Astrocyte of the cerebellum (primary cell): ENCODE measurements at places on chromosomes 2 and 18.

DNA sequence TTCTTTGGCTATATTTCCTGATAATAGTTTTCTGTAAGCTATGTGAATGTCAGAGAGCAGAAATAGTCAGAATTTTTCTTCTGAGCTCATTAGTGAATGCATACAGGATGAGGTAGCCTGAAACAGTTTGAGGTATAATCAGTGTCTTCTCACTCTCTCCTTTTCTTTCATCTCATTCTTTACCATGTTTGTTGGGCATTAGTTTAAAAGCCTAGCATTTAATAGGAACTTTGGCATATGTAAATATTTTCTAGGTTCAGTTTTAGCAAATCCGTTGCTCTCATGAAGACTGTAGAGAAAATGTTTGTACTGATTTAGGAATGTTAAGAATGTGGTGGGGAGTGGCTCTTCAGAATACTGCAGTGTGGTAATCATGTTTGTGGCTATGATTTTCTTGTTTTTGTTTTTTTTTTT is 119.4 kb downstream of the PARD3B start:
- DNase-seq: peak; percentile 47

DNA sequence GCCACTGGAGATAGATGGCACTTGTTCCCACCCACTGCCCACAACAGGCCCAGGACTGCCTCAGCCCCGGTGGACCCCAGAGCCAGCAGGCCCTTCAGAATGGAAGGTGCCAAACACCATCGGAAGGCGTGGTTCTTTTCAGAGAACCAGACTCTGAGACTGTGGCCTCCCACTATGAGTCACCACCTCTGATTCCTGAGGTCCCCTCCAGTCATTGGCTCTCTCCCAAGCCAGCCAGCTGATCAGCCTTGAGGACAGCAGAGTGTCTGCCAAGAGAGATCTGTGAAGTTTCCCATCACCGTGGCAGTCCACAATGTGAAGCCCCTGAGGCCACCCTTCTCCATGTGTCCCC is 10.4 kb upstream of the MAP3K2 start:
- peak; percentile 81 for DNase-seq

- DNase-seq: no peak
These were observed 129.3 kb downstream of the LNPK start for GRCh38 chr2:175872721-175873120.

DNA sequence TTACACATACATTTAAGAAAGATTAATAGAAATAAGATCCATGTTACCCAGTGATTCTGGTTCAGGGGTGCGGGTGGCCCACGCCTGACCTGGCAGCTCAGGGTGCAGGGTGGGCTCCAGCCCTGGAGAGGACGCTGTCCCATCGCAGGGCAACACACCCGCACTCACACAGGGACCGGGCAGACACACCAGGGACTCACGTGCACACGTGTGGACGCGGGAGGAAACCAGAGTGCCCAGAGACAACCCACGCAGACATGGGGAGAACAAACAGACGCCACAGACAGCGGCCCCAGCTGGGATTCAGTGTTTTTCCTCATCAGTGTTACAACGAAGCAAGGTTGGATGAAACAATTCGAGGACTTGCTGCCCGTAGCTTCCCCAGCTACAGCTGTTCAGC is 8.4 kb upstream of the ALLC start:
- DNase-seq: no peak

GRCh38 chr2:1594373-1595171 is 149.7 kb downstream of the PXDN start:
- DNase-seq: no peak

GRCh38 chr2:120809609-120810440 is 74.2 kb downstream of the GLI2 start:
- DNase-seq: no peak

- no peak for DNase-seq
These were observed 124.8 kb upstream of the RNF152 start for GRCh38 chr18:62017618-62018017.

- no peak for DNase-seq
These were observed 115.1 kb upstream of the NCK2 start for GRCh38 chr2:105629634-105630033.

DNA sequence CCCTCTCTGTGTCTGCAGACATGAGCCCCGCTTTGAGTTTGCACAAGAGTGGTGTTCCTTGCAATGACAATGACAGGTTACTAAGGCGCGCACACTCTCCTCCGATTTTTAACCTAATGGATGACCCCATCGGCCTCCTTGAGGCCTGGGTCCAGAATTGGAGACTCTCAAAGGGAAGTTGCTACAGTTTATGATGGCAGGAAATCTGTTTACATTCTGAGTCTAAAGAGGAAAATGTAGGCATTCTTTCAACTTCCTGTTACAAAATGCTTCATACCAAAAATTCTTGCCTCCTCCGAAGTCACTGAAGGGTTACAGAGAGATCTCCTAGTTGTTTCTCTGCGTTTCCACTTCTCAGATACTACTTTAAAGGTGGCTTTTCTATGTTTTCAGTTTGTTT is 225.3 kb upstream of the AGAP1 start:
- no peak for DNase-seq

DNA sequence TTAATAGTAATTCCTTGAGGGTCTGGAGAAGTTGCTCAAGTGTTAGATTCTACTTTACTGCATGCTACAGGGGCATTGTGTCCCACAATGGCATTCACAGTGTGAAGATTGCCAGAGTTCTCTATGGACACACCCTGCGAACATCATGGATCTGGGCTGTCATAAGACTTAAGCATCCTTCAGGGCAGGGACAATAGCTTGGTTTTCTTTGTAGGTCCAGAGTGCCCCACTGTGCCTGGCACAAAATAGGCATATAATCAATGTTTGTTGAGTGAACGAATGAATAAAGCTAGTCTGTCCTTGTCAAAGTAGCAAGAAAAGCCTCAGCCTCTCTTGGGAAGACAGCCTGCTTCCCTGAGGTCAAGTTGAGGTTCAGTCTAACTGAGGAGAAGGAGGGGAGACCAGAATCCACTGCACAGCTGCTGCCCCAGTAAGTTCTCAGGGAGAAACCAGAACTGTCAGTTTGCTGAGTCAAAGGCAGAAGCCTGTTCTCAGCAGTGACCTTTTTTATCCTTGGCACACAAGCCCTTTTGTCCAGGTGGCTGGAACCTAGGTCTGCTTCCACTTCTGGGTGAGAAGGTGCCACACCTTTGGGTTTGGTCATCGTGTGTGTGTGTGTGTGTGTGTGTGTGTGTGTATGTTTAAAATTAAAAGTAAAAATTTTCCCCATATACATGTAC is 15.0 kb downstream of the INPP4A start:
- DNase-seq: no peak

GRCh38 chr2:88818381-88818780 is 126.9 kb downstream of the RPIA start:
- DNase-seq: no peak

- DNase-seq: peak; percentile 98
These were observed 96.4 kb downstream of the RTP5 start for GRCh38 chr2:241965931-241966412.

DNA sequence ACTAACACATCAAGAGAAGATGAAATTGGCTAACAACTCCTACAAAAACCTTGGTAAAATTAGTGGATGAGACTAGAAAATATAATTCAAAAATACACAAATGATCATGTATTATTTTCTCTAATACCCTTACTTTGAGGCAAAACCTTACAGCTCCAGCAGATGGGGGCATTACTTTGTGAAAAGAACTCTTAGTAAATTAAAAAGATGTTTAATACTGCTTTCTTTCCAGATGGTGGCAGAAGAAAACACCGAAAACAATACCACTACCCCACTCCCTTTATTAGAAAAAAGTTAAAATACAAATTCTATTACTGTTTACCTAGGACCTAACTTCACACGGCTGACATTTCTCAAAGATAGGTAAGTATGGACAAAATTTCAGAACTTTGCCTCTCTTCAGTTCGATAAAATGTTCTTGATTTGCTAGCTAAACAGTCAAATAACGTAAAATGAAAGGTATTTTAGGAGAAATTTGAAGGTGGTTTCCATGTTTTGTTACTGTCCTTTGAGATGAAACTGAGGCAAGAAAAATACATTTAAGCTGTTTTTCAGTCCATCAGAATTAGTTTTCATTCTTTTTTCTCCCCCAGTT is 30.6 kb downstream of the ORC4 start:
- peak; percentile 43 for DNase-seq

- DNase-seq: no peak
These were observed 80.5 kb downstream of the HAUS1 start for GRCh38 chr18:46184727-46185126.

- DNase-seq: no peak
These were observed 70.3 kb upstream of the ZNF521 start for GRCh38 chr18:25422230-25422629.

- DNase-seq: peak; percentile 83
These were observed 108.8 kb downstream of the B3GNT2 start for GRCh38 chr2:62304429-62305417.

GRCh38 chr18:62098960-62099359 is 87.9 kb downstream of the PIGN start:
- DNase-seq: no peak

GRCh38 chr2:108612514-108613183 is 78.4 kb downstream of the LIMS1 start:
- DNase-seq: no peak

DNA sequence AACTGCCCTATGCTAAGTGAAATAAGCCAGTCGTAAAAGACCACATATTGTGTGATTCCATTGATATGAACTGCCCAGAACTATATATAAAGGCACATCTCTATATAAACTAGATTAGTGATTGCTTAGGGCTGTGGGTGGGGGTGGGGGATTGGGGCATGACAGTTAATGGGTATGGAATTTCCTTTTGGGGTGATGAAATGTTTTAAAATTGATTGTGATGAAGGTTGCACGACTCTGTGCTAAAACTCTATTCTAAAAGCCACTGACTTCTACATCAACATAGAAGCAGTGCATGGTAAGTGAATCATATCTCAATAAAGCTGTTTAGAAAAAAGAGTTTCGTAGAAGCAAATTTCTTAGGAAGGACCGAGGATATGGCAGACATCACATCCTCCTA is 53.0 kb downstream of the CDCA7 start:
- DNase-seq: no peak

GRCh38 chr2:40130251-40130994 is 321.5 kb downstream of the SLC8A1 start:
- DNase-seq: peak; percentile 41
